ENCODE measurements at places on chromosomes 6 and 20.

- DNase-seq = no peak
These were observed 349.3 kb upstream of the MMS22L start for GRCh38 chr6:97632341-97632740.

- no peak for DNase-seq
These were observed 69.5 kb downstream of the SRC start for GRCh38 chr20:37415118-37416085.

GRCh38 chr20:22626496-22626895 lies 42.1 kb upstream of the FOXA2 start:
- DNase-seq = no peak

DNA sequence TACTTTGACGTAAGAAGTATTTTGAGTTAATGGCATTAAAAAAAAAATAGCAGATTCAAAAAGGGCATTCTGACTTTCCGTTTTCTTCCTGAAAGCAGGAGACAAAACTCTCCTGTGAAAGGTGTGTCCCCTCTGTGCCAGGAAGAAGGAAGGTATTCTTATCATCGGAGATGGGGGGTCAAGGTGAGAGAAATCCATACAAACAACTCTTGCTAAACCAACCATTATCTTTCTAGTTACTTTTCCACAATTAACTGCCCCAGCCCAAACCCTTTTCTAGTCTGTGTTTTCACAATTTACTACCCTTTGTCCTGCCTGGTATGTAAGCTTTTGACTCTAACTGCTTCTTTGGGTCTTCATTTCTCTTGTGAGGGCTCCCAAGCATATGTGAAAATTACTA lies 717.3 kb downstream of the EPM2A start:
- no peak for DNase-seq

- DNase-seq = peak; percentile 72
These were observed 6.7 kb downstream of the PSMA7 start for GRCh38 chr20:62136283-62137091.

DNA sequence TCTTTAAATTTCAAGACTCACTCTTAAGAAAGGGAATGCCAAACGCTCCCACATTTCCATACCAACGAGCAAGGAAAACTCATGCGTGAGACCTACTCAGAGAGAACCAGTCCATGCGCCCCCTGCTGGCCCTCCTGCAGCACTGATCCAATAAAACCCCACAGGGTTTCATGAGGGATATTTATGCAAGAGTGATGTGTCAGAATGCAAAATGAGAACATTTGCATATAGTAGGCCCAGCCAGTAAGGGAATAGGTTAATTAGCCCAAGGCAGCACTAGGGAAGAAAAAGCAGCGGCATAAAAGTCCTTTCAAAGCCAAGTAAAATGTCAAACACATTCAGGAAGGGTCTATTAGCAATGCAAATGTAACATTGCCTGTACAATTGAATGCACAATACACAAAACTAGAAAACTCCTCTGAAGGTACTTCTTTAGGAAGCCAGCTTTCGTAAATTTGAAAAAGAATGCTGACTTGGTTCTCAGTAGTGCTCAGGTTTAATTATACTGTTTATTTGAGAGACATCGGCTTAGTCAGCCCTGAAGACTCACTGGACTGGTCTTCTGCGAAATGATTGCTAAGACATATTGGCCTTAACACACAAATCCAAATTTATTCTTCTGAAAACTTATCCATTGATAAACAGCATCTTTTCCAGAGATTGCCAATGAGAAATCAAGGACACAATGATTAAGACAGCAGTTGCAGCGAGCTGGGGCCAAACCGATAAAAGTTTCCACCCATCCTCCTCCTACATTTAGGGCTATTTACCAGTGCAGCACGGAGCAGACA lies 93.2 kb downstream of the GMPR start:
- peak; percentile 44 for DNase-seq

DNA sequence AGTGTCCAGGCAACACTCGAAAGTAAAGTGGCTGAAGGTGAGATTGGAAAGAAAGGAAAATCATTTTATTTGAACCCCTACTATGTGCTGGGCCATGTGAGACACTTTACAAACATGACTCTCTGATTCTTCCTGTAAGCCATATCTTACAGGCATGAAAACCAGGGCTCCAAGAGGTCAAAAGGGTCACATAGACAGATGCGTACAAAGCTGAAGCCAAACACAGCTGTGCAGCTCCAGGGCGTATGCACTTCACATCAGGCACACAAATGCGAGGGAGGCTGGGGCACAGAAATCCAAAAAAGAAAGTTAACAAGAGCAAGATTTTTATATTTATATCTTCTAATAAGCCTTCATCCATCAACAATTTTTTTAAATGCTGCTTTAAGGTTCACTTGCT lies 176.5 kb downstream of the PHACTR1 start:
- DNase-seq = no peak

DNA sequence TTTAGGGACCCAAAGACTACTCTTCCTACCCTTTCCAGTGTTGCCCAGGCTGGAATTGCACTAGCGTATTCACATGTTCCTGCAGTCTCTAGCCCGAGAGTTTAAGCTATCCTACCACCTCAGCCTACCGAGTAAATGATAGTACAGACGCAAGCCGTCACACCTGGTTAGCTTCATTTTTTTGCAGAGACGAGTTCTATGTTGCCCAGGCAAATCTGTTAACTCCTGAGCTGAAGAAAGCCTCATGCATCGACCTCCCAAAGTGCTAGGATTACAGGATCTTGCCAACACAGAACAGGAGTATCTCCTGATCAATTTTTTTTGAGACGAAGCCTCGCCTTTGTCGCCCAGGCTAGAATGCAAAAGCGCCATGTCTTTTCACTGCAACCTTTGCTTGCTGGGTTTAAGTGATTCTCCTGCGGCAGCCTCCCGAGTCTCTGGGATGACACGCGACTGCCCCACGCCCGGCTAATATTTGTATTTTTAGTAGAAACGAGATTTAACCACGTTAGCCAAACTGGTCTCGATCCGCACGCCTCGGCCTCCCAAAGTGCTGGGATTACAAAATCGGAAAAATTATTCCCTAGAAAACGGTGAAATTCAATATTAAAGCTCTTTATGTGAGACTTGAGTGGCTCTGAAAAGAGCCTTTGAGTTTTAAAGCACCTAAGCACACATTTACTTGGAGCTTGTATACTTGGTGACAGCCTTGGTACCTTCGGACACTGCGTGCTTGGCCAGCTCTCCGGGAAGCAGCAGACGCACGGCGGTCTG lies 128.5 kb downstream of the HFE start:
- no peak for DNase-seq

- no peak for DNase-seq
These were observed 202.8 kb downstream of the BTBD9 start for GRCh38 chr6:38436726-38437465.

All from SW480 (cell line).